ENCODE measurements at places on chromosomes 1 and 21. TPM values are rescaled to one million over a fixed set of nuclear protein-coding genes. Genes with fewer than 3 reads are reported as not detected.

The SLC45A3 gene
- total RNA-seq: 1.8 TPM

The DNAJC6 gene
- total RNA-seq: 18.5 TPM

The NCF2 gene
- total RNA-seq: under 0.01 TPM

The C4BPA gene
- not detected for total RNA-seq

The LRP8 gene
- 32.3 TPM for total RNA-seq

The MRAP gene
- not detected for total RNA-seq

The SPRR1B gene
- total RNA-seq: not detected

The ELF3 gene
- under 0.01 TPM for total RNA-seq

The PGLYRP3 gene
- total RNA-seq: not detected

The LEPR gene
- total RNA-seq: 1.7 TPM

The DNASE2B gene
- 0.69 TPM for total RNA-seq

The SIK1 gene
- total RNA-seq: 16.4 TPM

The RAB13 gene
- total RNA-seq: 42.7 TPM

The DENND4B gene
- 29.9 TPM for total RNA-seq

The PRAMEF11 gene
- total RNA-seq: not detected

The MYOG gene
- not detected for total RNA-seq

The OTUD3 gene
- total RNA-seq: 4.6 TPM

The HJV gene
- not detected for total RNA-seq

The NR5A2 gene
- total RNA-seq: under 0.01 TPM

The TP73 gene
- not detected for total RNA-seq

The RGSL1 gene
- total RNA-seq: not detected

The TMEM82 gene
- total RNA-seq: not detected

The PRELP gene
- 0.46 TPM for total RNA-seq

The NTMT2 gene
- not detected for total RNA-seq

The VHLL gene
- not detected for total RNA-seq

The HES2 gene
- not detected for total RNA-seq

The CLCA1 gene
- not detected for total RNA-seq

The SMCP gene
- not detected for total RNA-seq

The C1orf116 gene
- total RNA-seq: not detected

The C1orf185 gene
- total RNA-seq: not detected

The C1orf226 gene
- not detected for total RNA-seq

The RPTN gene
- total RNA-seq: not detected

The CRYAA gene
- not detected for total RNA-seq

The MTARC1 gene
- total RNA-seq: 2.3 TPM

The NENF gene
- total RNA-seq: 23.3 TPM

The ZBTB17 gene
- total RNA-seq: 36.7 TPM

The ORC1 gene
- 23.0 TPM for total RNA-seq

The MAN1C1 gene
- 4.8 TPM for total RNA-seq

The HPDL gene
- total RNA-seq: 15.0 TPM

The PRUNE1 gene
- 9.6 TPM for total RNA-seq

All from melanocyte of skin (primary cell).